ENCODE measurements at places on chromosomes 5 and 9.

GRCh38 chr5:124199893-124200292, 546.5 kb downstream of the ZNF608 start:
- DNase-seq: no peak

DNA sequence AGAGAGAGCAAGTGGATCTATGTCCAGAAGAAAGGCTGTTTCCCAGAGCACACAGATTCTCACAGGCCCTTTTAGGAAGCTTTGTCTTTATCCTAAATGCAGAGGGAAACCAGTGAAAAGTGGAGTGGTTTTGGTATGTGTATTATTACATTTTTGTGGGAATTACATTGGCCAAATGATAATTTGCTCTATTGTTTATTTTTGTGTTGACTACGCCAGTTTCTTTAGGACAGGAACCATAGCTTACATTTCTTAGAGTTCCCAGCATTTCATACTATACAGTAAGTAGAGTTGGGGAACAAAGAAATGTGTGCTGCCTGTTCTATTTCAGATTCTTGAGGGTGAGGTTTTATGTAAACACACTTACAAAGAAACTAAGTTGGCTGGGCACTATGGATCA, 29.4 kb upstream of the SPATA31D4 start:
- DNase-seq: no peak

GRCh38 chr5:117955831-117956230, 1032.5 kb downstream of the DTWD2 start:
- no peak for DNase-seq

DNA sequence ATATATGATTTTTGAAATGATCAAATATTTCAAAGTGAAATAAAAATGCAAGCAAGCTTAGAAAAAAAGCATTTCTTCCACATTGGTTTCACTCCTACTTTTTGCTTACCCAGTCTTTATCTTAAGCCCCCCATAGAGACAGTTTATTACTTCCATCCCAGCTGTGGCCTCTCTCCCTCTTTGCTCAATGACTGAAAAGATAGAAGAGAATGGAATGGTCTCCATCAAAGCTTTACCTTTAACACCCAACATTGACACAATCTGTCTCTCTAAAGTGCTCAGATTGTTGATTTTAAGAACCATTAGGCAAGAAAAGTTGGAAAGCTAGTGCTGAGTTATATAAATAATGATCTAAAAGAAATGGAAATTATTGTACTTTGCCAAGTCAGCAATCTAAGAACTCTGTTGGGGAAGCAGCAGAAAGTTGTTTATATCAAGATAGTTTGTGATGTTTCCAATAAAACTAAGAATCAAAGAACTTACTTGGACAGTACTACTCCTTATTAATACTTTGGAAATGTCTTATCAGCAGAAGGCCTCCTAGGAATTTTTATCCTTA, 277.5 kb upstream of the NREP start:
- no peak for DNase-seq

DNA sequence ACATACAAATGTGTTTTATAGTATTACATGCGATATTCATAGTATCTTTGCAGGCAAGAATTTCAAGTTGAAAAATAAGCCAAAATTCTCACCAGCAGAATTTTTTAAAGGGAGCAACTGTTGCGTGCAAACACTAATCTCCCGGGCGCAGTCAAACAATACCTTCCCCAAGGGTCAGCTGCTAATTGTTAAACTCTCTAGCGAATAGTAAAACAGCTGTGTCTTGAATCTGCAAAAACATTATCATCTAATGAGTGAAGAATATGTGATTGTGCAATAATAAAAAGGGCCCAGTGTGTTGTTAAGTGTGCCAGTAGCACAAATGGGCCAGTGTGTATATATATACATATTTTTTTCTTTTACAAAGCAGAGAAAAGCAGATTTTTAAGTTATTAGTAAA, 131.4 kb downstream of the CCDC192 start:
- DNase-seq: no peak

- DNase-seq: no peak
Observed at GRCh38 chr5:73922875-73923557, 297.0 kb downstream of the ARHGEF28 start.

DNA sequence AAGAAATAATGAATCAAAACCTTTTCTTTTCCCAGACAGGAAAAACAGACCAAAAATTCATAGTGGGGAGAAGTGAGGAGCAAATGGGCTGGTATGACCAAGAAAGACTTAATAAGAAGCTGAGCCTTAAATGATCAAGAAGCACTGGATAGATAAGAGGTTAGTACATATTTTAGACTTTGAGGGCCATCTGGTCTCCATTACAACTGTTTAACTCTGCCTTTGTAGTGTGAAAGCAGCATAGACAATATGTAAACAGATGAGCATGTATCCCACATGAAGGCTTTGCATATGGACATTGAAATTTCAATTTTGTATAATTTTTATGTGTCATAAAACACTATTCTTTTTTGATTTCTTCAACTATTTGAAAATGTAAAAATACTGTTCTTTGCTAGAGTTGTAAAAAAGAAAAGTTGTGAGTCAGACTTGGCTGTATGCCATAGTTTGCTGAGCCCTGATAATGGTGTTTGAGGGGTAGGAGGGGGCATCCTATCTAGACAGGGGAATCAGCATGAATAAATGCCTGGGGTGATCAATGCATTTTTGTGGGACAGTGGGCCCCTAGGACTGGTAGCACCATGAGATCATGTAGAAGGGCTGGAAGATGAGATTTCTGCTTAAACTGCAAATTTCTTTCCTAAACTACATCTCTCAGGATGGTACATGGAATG, 91.8 kb upstream of the GPR151 start:
- no peak for DNase-seq

DNA sequence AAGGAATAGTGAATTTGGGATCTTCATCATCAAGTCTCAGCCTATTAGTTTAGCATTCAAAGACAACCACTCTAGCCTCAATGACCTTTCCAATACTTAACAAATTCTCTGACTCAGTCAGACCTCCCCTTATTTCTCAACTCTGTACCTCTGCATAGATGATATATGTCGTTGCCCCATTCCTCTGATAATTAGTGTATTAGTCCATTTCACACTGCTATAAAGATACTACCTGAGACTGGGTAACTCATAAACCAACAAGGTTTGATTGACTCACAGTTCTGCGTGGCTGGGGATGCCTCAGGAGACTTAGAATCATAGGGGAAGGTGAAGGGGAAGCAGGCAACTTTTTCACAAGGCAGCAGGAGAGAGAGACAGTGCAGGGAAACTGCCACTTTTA, 8.9 kb downstream of the MRPL22 start:
- no peak for DNase-seq

GRCh38 chr5:156585999-156586398, 259.0 kb downstream of the SGCD start:
- no peak for DNase-seq

GRCh38 chr5:73131711-73132425, 11.5 kb downstream of the TMEM171 start:
- no peak for DNase-seq

- DNase-seq: no peak
Observed at GRCh38 chr9:133707065-133707762, 30.9 kb downstream of the SARDH start.

DNA sequence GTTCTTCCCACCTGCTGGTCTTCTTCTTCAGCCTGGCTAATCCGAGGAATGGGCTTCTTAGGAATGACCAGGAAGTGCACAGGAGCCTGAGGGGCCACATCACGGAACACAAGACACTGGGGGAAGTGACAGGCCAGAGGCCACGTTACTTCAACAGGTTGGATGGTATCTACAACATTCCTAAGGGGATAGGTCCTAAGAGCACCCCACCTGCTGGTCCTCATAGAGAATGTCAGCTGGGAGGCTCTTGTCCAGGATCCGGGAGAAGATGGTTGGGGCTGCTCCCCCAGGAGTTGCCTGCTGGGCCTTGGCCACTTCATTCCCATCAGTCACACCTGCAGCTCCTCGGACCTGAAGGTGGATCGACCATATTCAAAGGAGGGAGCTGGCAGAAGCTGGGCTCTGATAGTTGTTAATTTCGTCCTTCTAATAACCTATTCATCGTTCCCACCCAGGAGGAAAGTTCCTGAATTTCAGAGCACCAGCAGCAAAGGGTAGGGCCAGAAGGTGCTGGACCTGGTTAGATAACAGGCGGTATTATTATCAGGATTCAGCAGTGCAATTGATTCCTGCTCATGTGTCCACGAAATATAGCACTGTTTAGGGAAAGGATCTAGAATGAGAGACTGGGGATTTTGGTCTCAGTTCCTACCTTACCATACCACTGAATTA, 1.3 kb downstream of the HINT2 start:
- no peak for DNase-seq

DNA sequence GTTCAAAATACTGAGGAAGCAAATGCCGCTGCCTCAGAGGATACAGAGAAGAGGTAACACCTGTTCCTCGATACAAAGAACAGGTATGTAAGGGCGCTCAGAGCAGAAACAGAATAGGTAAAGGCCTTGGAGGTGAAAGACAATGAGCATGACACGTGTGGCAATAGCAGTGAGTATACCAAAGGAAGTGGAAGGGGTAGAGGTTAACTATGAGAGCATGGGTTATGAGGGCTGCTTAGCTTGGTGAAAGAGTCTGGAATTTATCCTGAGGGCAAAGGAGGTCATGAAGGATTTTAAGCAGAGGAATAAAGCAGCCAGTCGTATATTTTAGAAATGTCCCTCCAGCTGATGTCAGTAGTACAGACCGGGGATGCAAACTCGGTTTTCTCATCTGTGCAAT, 269.8 kb upstream of the ZNF462 start:
- no peak for DNase-seq

- no peak for DNase-seq
Observed at GRCh38 chr5:172450861-172451695, 3.2 kb downstream of the SH3PXD2B start.

DNA sequence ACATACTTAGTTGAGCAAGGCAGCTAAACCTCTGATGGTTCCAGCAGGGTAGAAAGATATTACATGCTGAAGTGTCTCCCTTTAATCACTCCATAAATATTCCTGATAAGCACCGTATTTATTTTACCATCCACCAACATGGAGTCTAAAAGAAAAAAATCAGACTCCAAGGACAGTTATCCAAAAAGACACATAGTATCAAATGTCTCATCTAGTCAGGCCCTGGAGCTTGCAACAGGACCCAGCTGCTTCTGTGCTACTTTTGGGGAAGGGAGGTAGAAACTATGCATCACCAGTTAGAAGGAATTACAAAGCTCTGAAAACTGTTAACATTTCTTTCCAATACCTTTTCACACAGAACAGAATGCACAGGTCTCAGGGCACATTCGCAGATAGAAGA, 88.1 kb downstream of the S1PR3 start:
- no peak for DNase-seq

DNA sequence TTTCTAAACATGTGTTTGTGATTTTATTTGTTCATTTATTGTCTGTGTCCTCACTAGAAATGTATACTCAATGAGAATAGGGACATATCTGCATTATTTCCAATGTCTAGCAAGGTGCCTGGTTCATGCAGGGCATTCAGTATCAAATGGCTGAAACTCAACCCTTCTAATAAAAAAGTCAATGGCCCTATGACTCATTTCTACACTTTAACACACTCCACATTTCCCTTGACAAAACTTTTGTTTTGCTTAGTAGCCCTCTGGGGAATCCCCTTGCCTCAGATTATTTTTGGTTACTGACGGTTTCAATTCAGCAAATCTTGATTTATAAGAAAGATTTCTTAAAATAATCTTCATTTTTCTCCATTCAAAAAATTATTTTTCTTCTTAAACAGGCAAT, 206.0 kb upstream of the DMRTA1 start:
- no peak for DNase-seq

GRCh38 chr5:127865273-127865672, 162.1 kb downstream of the CCDC192 start:
- no peak for DNase-seq

- DNase-seq: no peak
Observed at GRCh38 chr9:126147186-126147935, 179.3 kb upstream of the MVB12B start.

DNA sequence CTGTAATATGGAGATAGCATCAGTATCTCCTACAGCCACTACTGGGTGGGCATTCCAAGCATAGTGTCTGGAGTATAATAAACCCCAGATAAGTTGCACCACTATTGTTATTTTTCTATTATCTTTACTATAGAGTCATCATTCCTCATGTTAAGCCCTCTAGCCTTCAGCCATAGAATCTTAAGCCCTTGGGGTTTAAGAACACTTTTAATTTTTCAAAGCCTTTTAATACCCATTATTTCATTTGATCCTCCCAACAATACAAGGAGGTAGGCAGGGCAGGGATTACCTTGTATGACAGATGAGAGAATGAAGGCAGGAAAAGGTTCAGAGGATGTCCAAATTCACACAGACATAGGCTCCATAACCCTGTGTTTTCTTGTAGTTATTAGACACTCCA, 112.5 kb downstream of the EBF1 start:
- DNase-seq: no peak

GRCh38 chr9:121658591-121658990, 7.2 kb downstream of the DAB2IP start:
- no peak for DNase-seq

GRCh38 chr5:180400416-180400815, 47.3 kb upstream of the GFPT2 start:
- DNase-seq: no peak

DNA sequence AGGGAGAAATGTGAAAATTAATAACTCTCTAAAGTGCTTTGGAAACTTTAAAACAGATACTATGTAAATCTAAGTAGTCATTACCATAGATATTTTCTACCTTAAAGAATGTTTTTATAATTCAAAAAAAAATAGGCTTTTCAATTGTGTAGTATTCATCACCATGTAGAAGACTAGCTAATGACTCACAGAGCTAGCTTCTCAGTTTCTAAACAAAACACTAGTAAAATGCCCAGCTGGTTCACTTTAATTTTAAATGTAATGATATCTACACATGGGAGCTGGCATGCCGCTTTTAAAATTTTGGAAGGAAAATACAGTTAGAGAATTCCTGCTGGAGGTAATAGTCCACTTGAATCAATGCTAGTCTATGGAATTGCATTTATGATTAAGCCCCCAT, 509.8 kb downstream of the CSNK1G3 start:
- DNase-seq: no peak

DNA sequence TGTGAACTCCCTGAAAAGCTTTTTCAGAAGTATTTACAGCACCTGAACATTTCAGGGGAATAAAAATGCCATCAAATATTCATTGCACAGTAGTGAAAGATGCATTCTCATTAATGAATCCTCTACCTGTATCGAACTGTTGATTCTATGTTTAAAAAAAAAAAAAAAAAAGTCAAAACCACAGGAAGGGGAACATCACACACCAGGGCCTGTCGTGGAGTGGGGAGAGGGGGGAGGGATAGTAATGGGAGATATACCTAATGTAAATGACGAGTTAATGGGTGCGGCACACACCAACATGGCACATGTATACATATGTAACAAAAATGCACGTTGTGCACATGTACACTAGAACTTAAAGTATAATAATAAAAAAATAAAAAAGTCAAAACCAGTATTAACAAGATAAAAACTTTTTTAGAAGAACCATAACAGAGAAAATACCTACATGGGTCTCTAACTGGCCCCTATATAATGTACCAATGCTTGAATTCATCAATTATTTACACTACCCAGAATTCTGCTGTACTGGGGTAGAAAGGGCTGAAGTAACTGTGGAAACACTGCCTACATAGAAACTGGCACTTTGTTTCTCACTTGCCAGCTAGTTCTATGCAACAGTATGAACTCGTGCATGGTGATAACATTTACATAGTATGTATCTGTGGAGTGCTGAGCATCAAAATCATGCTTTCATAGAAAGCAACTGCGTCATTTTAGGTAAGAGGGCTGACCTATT, 48.9 kb downstream of the GNAQ start:
- DNase-seq: no peak

Data from stimulated activated CD8-positive, alpha-beta memory T cell treated with anti-CD3 and anti-CD28 coated beads, Interleukin-2, amount 100 ng/mL, for 1 hour (primary cell).